ENCODE measurements at places on chromosomes 1 and 21. TPM values are rescaled to one million over a fixed set of nuclear protein-coding genes. Genes with fewer than 3 reads are reported as not detected.

DNA sequence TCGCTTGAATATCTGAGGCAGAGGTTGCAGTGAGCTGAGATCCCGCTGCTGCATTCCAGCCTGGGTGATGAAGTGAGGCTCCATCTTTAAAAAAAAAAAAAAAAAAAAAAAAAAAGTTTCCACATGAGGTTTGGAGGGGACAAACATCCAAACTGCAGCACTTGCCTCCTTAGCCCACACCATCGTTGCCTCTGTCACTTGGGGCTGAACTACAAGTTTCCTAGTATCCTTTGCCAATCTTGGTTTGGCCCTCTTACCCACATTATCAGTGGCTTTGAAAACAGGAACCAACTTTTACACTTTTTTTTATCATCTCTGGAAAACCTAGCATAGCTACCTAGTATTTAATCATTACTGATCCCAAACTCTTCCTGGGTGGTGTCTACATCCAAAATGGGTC is 59.2 kb downstream of the CLSTN1 start:
- no peak for DNase-seq

PDZK1IP1 gene
- 2.8 TPM for total RNA-seq

HES5 gene
- 0.58 TPM for total RNA-seq

LCE1F gene
- not detected for total RNA-seq

DNA sequence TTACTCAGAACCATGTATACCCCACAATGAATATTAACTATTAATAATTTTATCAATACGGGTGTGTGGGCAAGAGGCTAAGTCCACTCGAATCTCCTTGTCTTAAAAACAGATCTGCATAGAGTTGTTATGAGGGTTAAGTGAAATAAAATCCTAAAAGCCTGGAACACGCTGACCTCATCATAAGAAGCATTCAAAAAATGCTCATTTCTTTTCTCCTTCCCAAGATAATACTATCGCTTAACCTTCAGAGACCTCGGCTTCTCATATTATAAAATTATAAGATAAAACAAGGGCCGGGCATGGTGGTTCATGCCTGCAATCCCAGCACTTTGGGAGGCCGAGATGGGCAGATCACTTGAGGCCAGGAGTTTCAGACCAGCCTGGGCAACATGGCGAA is 35.1 kb downstream of the LPAR3 start:
- DNase-seq = no peak

DNA sequence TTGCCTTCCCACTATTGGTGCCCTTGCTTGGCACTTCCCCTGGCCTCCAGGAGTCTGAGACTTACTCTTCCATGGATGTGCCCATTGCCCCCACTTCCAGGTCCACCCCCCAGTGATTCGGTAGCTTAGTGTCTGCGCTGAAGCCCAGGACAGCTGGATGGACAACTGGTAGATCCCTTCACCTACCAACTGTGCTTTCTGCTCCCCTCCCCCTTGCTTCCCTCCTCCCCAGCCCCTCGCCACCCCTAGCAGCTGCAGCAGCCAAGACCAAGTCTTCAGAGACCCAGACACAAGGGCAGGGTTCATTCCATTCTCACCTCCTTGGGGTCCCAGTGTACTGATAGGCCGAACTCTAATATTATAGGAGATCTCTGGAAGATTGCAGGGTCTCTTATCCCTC is 6.9 kb downstream of the LMNA start:
- DNase-seq = no peak

PADI1 gene
- not detected for total RNA-seq

SLC44A3 gene
- total RNA-seq = 3.5 TPM

- DNase-seq = no peak
These were observed 32.7 kb upstream of the ZBTB40 start for GRCh38 chr1:22418933-22419382.

KRTAP19-1 gene
- total RNA-seq = not detected

GRCh38 chr1:247079141-247079874 is 697 bp upstream of the ZNF670 start:
- no peak for DNase-seq

DNA sequence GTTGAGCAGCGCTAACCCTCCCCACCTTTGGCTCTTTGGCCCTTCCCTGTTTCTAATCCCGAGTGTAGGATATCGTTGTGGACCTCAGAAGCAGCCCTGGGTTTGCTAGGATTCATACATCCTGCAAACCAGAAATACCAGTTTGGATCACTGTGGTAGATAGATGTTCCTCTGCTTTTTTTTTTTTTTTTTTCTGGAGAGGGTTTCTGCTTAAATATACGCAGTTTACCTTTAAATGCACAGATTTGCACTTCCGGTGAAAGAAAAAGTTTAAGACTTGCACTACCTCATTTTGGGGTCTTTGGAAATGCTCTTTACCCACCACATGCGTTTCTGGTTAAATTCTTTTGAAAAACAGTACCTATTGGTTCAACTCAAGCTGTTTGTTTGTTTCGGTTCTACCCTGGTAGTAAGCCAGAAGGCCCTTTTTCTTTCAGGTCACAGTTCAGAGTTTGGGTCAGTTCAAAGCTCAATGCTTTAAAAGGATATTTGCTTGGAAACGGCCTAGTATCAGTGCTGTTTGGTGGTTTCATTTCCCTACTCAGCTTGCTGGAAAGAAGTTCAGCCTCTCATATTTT is 908 bp downstream of the DDI2 start:
- no peak for DNase-seq

- no peak for DNase-seq
These were observed 93.5 kb downstream of the PGBD5 start for GRCh38 chr1:230332575-230333066.

All from mesenteric fat pad (tissue), 1 donor.